Upper lobe of left lung (tissue), 6 donors: ENCODE measurements at places on chromosomes 3 and 15. TPM values are rescaled to one million over a fixed set of nuclear protein-coding genes. Genes with fewer than 3 reads are reported as not detected.
A peak's percentile ranks its signal among the peaks of the same experiment; 100 is the strongest.

GRCh38 chr3:16890597-16891333 is 6.0 kb downstream of the PLCL2 start:
- DNase-seq, result peak; percentile 3

Gene CSPG5
- 12.3 TPM for total RNA-seq

GRCh38 chr3:187935623-187936156 is 190.4 kb upstream of the BCL6 start:
- no peak for DNase-seq

Gene AQP9
- 12.1 TPM for total RNA-seq

GRCh38 chr15:85354461-85354860 is 25.9 kb upstream of the AKAP13 start:
- no peak for DNase-seq

DNA sequence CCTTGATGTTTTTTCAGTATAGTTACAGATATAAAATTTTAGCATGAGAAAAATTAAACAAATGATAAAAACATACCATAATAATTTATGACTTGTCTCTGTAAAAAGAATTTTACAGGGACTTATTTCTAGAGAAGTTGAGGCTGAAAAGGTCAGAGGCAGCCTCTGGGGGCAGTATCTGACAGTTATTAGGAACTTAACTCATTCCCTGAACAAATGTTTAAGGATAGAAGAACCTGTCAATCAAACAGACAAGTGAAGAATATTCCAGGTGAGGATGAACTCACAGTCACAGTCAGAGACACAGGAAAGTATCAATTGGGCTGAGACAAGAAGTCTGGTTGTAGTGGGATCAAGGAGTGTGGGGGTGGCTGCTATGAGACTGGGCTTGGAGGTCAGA is 7.3 kb downstream of the MYLK start:
- no peak for DNase-seq

Gene COLQ
- 2.0 TPM for total RNA-seq

DNA sequence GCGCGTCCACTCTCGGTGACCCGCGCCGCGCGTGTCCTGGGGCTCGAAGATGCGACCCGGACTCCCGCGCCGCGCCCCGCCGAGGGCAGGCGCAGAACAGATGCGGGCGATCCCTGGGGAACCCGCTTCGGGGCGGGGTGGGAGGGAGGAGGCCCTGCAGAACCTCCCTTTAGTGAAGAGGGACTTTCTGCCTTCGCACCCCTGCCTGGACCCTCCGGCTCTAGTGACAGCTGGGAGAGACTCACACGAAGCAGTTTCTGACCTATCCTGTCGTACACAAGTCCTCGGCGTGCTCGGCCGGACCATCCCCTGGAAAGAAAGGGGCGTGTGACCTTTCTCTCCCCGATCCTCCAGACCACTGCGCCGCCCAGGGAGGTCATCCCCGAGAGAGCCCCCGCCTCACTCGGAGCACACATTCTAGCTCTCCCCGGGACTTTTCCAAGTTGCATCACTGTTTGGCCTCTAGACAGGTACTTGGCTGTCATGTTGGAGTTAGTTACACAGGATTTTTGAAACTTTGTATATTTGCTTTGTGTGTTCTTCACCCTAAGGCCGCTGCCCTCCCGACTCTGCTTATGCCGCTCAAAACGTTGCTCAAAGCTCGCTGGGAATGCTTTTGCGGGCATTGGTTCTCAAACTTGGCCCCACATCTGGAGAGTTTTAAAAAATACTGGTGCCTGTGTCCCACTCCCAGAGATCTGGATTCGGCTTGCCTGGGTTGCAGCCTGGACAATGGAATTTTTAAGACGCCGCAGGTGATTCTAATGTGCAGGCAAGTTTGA is 582 bp downstream of the CGNL1 start:
- no peak for DNase-seq

- no peak for DNase-seq
Measured at GRCh38 chr3:150327678-150328653, 80.1 kb upstream of the TSC22D2 start.

DNA sequence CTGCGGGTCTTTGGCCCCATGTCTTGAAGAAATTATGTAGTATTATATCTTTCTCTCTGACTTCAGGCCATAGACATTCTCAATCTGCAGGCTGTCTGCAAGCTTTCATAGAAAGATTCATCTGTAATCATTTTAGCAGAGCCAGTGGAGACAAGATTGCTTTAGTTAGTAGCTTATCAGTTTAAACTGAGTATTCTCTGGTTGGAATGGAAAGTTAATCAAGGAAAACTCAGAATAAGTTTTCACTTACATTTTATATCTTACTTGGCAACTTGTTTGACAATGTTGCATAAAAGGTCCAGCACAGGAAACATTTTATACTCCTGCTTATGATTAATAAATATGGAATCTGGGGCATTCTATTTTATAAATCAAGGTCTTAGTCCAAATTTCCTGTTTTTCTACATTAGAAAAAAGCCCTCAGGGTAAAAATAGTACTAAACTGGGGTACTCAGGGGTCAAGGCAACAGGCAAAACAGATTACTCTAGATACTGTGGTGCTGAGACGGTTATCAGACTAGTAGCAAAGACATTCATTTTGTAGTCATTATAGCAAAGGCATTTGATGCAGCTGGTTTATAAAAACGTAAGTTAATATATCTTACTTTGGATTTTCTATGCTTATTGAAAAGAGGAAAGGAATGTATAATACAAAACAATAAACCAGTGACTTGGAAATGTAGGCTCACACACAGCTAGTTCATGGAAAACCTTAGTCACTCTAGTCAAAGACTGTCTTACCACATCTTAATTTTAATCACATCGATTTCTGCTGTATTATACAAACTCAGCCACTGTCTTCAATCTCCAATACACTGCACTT is 45.2 kb upstream of the FILIP1L start:
- DNase-seq, result no peak

DNA sequence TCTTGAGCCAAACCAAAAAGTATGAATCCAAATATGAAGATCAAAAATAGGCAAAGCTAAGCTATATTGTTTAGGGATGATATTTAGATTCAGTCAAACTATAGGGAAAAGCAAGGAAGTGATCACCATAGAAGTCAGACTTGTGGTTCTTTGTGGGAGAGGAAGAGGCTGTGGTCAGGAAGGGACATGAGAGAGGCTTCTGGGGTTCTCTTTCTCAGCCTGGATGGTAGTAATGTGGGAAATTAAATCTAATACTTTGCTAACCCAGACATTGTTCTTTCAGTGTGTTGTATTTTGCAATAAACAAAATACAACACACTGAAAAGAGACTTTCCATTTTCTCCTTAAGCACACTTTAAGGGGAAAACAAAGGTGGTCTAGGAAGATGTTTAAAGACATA is 3.1 kb downstream of the CX3CR1 start:
- no peak for DNase-seq

GRCh38 chr15:100911086-100911485 is 8.1 kb upstream of the LRRK1 start:
- DNase-seq, result no peak

DNA sequence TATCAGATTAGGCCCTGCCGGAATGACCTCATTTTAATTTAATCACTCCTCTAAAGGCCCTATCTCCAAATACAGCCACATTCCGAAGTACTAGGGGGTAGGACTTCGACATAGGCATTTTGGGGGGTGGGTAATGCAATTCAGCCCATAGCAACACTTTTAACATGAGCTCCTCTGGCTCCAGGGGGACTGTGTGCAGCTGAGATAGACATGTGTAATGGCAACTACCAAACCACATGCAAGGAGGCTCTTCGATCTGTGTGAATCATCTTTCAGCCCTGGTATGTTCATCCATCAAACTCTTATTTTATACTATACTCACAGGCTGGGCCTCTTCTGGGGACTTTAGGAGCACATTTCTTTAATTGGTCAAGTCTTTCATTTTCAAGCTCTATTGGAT is 57.4 kb upstream of the PPARG start:
- no peak for DNase-seq

Gene CLDN1
- total RNA-seq, result 26.8 TPM

Gene CCDC191
- total RNA-seq, result 4.0 TPM

Gene CRELD1
- total RNA-seq, result 72.3 TPM

DNA sequence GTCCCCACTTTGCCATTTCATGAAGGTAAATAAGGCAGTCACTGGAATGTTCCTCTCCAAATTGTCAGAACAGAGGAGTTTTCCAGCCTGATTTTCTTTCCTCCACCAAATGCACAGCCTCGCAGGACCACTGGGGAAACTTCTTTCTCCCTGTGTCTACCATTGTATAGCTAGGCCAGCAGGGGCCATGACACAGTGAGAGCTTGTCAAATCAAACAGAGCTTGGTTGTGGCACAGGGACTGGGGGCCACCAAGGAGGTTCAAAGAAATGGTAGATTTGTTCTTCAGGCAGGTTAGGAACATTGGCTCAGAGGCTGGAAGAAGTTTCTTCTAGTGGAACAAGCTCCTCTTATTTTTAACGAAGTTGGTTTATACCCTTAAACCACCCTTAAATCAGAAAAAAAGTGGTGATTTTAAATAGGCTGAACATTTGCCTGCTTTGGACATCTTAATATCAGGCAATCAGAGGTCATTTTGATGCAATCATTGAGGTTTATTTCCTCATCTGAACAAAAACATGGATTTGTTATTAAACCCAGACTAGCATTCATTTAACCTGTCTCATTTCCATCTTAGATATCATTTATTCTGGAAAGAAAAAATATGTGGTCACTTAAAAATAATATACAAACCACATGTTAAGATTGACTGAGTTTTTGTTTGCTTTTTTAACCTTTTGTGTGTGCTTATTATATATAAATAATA is 105.6 kb downstream of the GTPBP8 start:
- no peak for DNase-seq

Gene ISLR
- total RNA-seq, result 48.4 TPM

GRCh38 chr15:73982222-73982962 is 9.7 kb downstream of the STOML1 start:
- peak; percentile 89 for DNase-seq

DNA sequence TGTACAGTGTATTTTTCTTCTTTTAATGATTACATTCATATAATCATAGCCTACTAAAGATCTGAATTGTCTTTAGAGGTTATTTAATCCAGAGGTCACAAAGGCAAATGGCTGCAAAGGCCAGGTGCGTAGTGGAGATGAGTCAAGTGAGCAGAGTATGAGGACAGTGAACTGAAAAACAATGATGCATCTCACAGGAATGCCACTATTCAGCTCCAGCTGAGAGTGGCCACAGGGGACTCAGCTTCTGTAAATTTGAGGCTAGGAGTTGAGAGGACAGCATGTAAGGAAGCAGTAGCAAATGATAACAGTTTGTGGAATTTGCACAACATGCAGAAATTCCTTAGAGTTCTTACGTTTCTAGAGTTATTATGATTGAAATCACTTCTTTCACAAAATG is 50.4 kb downstream of the COL6A5 start:
- DNase-seq, result no peak
